Activated CD4-positive, alpha-beta T cell treated with anti-CD3 and anti-CD28 coated beads, Interleukin-2, amount 50 U/mL, for 24 hours (primary cell): ENCODE measurements at places on chromosomes 12 and 14.

DNA sequence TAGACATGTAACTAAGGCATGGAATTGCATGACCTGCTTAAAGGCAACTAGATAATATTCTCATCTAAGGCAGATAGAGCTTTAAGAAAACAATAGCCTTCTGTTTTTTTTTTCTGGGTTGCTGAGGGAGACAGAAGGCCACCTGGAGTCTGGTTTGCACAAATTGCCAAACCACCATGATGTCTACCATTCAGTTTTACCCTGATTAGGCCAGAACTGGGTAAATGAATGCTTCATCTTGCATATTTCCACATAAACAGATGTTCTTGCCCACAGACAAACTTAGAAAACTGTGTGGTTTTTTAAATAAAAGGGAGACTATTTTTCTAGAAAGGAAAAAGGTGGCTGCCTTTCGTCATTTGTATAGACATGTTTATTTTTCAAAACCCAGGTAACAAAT is 278.7 kb upstream of the PRICKLE1 start:
- no peak for DNase-seq

GRCh38 chr12:106079148-106079738 is 59.5 kb downstream of the NUAK1 start:
- no peak for DNase-seq

GRCh38 chr14:58872061-58872460 is 234.3 kb downstream of the DACT1 start:
- no peak for DNase-seq

DNA sequence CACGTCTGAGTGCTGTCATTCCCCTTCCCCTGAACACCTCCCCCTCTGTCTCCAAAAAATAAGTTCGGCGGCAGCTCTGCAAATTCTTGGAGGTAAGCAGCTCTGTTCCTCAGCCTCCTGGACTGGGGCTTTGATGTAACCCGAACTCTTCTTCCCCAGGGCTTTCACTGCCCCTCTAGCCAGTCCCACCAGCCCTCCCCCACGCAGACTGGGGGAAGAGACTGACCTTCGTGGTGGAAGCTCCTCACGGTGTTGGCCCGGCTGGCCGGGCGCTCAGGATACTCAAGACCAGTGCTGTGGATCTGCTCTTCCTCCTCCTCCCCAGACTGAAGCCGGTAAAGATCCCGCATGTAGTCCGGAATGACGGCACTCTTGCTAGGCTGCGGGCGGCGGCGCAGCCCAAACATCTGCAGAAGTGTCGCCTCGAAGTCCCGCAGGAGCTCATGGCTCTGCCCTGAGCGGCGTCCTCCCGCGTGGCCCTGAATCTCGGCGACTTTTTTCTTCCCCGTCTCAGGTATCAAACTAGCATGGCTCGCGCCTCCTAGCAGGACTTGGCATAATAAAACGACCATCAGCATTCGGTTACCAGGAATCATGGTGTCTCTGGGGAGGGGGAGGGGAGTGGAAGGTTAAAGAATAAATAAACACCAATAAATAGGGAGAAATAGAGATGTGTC is 4.9 kb downstream of the BMP4 start:
- DNase-seq, result no peak

- no peak for DNase-seq
Observed at GRCh38 chr14:106511800-106512198, 985.4 kb downstream of the TMEM121 start.

- DNase-seq, result no peak
Observed at GRCh38 chr12:120698665-120699064, 11.6 kb upstream of the UNC119B start.

DNA sequence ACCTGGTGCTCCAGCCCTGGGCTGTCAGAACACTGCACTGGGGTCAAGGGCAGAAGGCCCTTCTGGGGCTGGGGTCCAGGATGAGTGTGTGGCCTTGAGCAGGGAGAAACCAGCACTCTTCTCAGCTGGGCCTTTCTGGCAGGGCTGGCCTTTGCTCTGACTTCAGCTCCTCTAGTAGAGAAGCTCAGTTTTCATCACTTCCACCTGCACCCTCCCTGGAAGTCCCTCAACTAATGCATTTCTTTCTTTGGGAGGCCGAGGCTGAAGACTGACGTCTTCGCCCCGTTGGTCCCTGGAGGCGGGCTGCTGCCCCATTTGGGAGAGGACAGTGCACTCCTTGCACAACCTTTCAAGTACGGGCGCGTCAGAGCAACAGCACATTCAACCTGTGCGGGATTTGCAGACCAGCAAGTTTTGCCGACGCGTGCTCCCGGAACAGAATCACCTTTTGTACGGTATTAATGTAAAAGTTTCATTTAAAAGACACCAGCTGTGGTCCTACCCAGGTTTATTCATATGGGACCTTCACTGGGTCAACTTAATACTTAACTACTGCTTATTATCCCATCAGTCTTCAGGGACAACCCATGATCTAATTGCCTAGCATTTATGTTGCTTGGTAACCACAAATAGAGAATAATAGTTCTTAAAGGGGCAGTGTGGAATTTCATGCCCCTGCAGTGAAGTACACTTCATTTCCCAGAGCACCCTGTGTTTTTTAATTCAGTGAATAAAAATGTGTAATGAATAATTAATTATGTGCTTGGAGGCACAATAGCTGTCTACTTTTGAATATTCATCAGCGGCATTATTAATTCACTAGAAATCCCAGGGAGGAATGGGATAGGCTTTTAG is 134.8 kb upstream of the VRK1 start:
- no peak for DNase-seq

- DNase-seq, result no peak
Observed at GRCh38 chr14:33709711-33710110, 241.2 kb downstream of the EGLN3 start.

- no peak for DNase-seq
Observed at GRCh38 chr14:68284834-68285233, 465.3 kb downstream of the RAD51B start.

- no peak for DNase-seq
Observed at GRCh38 chr14:95432144-95433093, 84.0 kb downstream of the SYNE3 start.

- DNase-seq, result no peak
Observed at GRCh38 chr14:22448035-22448904, 140.8 kb downstream of the DAD1 start.

GRCh38 chr12:44193281-44193680 is 357.4 kb downstream of the TMEM117 start:
- no peak for DNase-seq

GRCh38 chr12:106027286-106027685 is 111.5 kb downstream of the NUAK1 start:
- DNase-seq, result no peak

- no peak for DNase-seq
Observed at GRCh38 chr14:39673270-39673711, 241.1 kb upstream of the FBXO33 start.

GRCh38 chr14:76829650-76830421 is 3.6 kb downstream of the LRRC74A start:
- no peak for DNase-seq

DNA sequence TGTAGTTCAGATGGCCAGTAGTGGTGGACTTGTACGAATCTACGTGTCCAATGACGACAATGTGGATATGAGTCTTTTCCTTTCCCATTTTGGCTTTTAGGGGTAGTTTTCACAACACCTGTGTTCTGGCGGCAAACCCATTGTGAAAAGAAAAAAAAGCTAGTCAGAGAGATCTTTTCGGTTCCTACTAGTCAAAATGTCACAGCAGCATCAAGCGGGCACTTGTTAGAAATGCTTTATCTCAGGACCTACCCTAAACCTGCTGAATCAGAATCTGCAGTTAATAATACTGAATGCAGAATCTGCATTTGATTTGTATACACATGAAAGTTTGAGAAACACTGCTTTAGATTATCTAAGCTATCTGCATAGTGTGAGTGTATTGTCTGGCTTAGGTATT is 18.3 kb downstream of the AEBP2 start:
- no peak for DNase-seq
